CD4-positive, alpha-beta T cell treated with Interleukin-17A for 1 hour (primary cell): ENCODE measurements at places on chromosomes 3 and 15.

- no peak for DNase-seq
These were observed 87.2 kb downstream of the SLCO3A1 start for GRCh38 chr15:91940496-91941381.

GRCh38 chr3:100221159-100221558, 39.6 kb upstream of the TBC1D23 start:
- no peak for DNase-seq

GRCh38 chr3:12405432-12406272, 78.6 kb upstream of the TSEN2 start:
- DNase-seq: no peak

DNA sequence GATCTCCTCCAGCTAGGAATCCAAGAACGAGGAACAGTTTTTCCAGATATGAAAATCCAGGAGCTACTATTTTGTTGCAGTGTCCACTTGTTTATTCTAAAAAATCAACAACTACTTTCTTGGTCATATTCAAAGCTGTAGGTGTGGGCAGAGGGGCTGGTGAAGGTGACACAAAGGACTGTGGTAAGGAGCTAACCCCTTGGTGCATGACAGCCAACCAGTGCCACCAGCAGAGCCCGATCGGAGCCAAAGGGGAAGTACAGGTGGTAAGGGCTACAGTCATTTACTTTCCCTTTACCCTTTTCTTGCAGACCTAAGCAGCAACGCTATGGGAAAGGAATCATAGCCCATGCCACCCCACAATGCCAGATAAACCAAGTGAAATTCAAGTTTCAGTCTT, 30.7 kb downstream of the PLA1A start:
- peak; percentile 30 for DNase-seq

- DNase-seq: no peak
These were observed 218.5 kb upstream of the PRICKLE2 start for GRCh38 chr3:64443546-64444381.

DNA sequence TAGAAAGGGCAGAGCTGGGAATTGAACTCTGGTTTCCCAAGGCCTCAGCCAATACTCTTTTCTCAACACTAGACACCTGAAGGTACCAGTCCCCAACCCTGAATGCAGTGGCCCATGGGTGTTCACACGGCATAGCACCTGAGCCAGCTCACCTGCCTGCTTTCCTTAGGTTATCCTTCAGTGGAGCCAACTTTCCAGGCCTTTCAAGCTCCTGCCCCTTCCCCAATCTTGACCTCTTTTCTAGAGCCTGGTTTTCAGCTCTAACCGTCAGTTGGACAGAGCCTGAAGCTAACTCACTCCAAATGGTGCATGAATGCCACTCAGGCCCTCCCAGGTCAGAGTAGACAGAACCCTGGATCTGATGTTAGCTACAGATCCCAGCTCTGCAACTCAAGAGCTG, 66.1 kb upstream of the ITGA11 start:
- DNase-seq: no peak

GRCh38 chr3:138881233-138881632, 46.5 kb upstream of the PIK3CB start:
- DNase-seq: no peak

DNA sequence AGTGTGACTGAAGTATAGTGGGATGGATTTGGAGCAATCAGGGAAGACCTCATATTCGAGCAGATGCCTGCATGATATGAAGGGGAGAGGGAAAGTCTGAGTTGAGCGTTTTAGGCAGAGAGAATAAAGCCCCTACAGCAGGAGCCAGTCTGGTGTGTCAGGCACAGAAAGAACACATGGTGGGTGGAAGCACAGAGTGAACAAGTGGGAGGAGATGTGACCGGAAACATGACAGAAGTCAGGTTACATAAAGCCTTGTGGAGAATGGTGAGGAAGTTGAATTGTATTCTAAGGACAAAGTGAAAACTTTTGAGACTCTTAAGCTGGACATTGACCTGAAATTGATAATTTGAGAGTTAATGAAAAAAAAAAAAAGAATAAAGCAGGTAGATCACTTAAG, 541.0 kb downstream of the PLOD2 start:
- no peak for DNase-seq

DNA sequence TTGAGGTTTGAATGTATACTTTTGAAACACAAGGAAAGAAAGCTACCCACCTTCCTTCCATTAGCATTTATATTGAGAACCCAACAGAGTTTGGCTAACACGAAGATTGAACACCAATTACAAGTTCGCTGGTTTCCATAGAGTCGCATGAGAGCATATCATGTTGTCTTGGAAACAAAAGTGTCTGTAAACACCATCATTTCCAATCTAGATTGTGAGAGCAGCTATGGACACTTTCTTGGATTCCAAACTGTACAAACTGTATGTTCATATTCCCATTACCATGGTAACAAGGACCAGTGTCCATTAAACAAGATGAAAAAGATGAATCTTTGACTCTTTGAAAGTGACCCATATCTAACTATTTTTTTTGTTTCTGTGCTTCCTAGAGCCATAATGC, 529.9 kb upstream of the ROBO1 start:
- no peak for DNase-seq

- peak; percentile 5 for DNase-seq
These were observed 59.5 kb upstream of the CTSH start for GRCh38 chr15:79004336-79004735.

DNA sequence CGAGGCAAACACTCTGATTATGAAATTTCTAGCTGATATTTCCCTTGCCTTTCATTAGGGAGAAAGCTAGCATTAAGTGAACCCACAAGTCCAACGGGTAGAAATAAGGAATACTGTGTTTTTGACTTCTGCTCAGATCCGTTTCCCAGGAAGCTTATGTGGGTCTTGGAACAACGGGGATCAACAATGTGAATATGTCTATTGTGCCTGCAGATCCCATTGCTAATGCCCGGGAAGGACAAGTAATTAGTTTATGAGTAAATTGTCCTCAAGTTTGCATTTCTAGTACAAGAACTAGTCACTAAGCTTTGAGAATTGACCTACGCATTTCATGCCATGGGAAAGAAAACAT, 236.4 kb downstream of the UACA start:
- no peak for DNase-seq

- no peak for DNase-seq
These were observed 223.0 kb upstream of the BHLHE40 start for GRCh38 chr3:4756057-4756775.

DNA sequence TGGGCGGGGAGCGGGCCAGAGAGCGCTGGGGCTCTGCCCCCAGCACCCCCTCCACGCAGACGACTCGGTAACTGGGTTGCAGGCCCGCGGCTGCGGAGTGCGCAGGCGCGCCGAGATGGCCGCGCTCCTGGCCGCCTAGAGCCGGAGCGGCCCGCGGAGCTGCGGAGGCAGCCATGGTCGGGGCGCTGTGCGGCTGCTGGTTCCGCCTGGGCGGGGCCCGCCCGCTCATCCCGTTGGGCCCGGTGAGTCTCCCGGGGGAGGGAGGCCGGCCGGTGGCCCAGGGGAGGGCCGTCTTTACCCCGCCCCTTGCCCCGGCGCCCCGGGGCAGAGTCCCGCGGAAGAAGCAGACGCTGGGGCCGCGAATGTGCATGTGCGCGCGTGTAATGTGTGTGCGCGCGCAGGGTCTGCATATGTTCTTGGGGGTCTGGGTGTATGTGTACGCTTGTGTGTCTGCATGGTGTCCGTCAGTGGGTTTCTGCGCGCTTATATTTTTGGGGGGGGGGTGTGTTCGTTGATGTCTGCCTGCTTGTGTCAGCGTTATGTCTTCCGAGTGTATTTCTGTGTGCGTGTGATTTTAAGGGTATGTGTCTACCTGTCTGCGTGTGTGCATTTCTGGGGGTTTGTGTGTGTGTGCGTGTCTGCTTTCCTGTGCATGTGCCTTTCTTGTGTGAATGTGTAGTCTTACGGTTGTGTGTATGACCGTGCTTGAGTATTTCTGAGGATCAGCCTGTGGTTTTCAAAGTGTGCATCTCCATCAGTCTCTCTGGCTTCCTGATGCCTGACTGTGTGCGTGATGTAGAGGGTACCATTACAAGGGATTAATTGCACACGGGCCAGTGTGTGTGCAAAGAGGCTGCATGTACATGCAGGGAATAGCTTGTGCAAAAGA, at the start of gene ABHD14A:
Gene ABHD14A (plus strand): TSS at position 102 of the 889 bp plus-strand sequence. CDS start 72 bp downstream, at position 174.
- peak; percentile 84 for DNase-seq

DNA sequence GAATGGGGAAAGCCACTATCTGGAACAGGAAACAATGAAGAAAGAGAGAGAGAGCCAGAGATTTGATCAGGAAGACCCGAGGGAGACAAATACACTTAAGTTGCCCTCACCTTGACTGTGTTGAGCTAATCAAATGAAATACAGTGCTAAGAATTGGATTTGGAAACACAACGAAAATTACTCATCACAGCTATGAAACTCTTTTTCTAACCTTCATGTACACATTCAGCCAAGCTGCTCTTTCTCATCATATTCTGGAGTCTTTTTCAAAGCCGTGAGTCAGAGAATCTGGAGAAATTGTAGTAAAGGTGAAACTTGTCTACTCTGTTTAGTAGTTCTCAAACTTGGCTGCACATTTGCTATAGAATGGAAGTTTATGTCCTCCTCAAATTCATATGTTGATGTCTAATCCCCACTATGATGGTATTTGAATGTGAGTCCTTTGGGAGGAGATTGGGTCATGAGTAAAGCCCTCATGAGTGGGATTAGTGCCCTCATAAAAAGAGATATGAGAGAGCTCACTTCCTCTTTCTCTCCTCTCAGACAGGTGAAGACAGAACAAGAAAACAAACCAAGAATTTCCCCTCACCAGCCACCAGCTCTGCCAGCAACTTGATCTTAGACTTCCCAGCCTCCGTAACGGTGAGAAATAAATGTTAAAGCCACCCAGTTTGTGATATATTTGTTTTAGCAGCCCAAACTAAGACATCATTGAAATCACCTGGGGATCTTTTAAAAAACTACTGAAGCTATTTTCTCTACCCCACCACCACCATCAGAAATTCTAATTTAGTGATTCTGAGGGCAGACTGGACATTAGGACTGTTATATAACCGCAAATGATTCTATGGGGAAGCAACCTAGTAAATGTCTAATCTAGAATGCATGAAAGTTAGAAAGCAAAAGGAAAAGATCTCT, 143.6 kb upstream of the GRM7 start:
- no peak for DNase-seq

DNA sequence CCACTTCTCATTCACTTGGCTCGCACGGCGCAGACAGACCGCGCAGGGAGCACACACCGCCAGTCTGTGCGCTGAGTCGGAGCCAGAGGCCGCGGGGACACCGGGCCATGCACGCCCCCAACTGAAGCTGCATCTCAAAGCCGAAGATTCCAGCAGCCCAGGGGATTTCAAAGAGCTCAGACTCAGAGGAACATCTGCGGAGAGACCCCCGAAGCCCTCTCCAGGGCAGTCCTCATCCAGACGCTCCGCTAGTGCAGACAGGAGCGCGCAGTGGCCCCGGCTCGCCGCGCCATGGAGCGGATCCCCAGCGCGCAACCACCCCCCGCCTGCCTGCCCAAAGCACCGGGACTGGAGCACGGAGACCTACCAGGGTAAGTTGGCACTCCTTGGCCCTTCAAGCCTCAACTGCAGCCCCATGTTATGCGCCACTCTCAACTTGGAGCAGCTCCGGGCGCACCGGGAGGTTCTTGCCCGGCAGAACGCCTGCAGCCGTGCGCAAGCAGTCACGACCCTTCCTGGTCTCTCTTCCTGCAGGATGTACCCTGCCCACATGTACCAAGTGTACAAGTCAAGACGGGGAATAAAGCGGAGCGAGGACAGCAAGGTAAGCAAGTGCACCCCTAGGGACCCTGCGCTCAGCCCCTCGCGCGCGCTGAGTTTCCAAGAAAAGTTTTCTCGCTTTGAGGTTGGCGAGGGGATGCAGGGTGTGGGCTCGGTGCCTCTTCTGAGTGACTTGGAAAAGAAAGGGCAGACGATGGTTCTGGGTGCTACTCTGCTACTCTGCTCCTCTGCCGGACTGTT, at the start of gene BHLHE40:
Gene BHLHE40 (plus strand): TSS at position 10 of the 801 bp plus-strand sequence. CDS start 282 bp downstream, at position 292.
- no peak for DNase-seq

DNA sequence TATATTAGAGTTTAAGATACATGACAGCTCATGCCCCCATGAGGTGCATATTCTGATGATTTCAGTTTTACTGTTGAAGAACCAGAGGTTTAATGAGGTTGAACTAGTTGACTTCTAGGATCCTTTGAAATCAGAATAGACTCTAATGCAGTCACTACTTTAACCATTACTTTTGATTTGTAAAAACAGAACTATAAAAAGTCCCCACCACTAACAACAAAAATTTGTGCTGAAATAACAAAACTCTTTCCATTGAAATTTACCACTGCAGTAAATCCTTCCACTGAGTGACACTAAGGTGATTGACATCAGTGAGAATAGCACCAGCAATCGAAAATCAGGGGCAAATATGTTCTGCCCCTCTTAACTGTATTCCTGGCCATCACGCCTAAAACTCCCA, 214.1 kb downstream of the SHQ1 start:
- DNase-seq: no peak

DNA sequence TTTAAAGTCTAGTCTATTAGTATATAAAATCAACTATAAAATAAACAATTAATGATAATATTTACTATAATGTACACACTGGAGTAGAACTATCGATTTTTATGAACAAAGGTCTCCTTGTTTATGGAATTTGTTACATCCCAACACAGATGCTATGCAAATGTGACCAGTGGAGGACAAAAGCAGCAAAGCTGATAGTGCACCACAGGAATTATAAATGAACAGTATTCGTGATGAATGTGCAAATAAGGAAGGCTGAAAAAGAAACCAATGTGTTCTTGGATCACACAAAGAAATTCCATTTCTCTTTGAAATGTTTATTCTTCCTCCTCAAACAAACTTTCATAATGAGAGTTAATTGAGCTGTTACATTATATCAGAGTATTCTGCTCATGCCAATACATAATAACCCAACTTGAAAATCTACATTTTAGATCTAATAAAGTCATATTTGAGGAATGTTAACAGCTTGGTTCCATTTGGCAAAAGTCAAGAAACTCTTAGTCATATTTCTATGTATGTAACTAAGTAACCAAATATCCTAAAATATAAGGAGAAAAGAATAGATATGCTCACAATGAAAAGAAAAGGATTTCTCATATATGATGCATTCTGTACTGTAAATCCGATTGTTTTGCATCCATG, 79.3 kb downstream of the NEK10 start:
- DNase-seq: no peak

GRCh38 chr15:49902685-49903501, 216.1 kb downstream of the ATP8B4 start:
- DNase-seq: no peak

DNA sequence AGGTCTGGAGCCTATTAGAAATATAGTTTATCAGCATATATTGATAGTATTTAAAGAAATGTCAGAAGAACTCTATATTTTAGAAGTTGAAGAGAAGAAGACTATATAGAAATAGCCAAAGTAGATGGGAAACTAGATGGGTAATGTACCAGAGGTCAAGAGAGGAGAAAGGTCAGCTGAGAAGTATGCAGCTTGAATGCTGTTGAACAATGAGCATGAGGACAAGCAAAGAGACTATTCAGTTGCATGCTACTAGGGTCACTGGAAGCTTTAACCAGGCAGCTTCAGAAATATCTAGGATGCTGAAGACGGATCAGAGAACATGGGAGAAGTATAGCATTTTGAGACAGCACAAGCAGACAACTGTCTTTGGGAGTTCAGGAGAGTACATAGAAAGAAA, 19.6 kb upstream of the TIPARP start:
- DNase-seq: no peak

GRCh38 chr15:101172501-101173071, 79.3 kb downstream of the CHSY1 start:
- no peak for DNase-seq
